ENCODE measurements at places on chromosomes 16 and 17.

DNA sequence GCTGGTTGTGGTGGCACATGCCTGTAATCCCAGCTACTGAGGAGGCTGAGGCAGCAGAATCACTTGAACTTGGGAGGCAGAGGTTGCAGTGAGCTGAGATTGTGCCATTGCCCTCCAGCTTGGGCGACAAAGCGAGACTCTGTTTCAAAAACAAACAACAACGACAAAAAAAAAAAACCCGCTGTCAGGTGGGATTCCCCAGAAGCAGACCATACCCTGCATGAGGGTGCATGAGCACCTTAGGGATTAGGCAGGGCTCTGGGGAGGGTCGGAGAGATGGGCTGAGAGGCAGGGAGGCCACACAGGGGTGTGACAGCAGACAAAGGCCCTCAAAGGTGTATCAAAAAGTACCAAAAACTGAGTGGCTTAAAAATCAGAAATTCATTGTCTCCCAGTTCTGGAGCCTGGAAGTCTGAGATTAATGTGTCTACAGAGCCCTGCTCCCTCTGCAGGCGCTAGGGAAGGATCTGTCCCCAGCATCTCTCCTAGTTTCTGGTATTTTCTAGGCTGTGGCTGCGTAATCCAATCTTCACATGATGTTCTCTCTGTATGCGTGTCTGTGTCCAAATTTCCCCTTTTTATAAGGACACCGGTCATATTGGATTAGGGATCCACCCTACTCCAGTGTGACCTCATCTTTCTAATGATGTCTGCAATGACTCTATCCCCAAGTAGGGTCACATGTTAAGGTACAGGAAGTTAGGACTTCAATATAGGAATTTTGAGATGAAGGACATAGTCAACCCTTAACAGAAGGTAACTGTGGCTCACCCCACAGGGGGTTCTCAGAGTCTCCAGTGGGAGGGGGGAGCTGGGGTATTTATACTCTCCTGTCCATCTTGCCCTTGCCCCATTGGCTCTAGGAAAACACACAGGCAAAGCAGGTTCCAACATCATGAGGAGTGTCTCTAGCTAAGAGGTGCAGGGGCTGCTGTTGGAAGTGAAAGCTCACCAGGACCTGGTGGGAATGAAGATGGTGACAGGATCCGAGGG, 13.6 kb upstream of the TVP23A start:
- no peak for DNase-seq

- DNase-seq: peak; percentile 27
Observed at GRCh38 chr16:89031715-89032659, 55.0 kb upstream of the CBFA2T3 start.

DNA sequence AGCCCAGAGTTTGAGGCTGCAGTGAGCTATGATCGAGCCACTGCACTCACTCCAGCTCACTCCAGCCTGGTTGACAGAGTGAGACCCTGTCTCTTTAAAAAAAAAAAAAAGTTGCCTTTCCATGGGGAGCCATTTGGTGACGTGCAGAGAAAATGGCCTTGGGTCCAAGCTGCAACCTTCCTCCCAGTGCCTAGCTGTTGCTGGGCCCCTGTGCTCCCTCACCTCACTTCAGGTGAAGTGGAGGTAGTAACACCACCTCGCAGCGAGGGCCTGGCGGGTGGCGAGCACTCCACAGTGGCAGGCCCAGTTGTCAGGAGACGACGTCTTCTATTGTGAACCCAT, 17.4 kb downstream of the SYT17 start:
- DNase-seq: no peak

DNA sequence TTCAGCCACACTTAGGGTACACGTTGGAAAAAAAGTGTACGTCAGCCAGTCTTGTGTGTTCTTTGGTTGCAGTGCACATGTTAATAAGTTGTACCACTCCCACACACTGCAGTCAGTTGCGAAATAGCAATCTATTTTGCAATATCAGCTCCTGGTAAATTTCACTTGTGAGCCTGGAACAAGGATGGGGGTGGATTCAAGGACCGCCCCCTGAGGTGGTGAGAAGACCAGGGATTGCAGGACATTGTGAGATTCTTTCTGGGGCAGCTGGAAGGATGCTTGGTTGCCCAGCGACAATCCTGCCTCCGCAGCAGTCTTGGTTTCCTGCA, 78.6 kb upstream of the ZFHX3 start:
- DNase-seq: no peak

DNA sequence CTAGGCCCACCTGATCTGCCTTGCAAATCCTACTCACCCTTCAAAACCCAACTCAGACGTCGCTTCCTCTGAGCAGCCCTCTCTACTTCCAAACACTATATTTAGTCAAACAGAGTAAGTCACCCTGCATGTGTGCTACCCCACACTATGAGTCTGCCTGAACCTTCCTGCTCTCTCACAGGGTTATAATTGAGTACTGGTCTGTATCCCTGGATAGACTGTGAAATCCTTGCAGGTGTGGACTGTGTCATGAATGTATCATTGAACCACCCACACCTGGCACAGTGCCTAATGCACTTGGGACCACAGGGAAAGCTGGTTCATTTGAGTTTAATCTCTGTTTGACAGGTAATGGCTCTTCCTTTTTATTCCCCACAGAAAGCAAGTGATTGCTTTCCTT, 3.4 kb downstream of the FBXO39 start:
- no peak for DNase-seq

GRCh38 chr17:82055965-82056728, 4.4 kb downstream of the GPS1 start:
- no peak for DNase-seq

DNA sequence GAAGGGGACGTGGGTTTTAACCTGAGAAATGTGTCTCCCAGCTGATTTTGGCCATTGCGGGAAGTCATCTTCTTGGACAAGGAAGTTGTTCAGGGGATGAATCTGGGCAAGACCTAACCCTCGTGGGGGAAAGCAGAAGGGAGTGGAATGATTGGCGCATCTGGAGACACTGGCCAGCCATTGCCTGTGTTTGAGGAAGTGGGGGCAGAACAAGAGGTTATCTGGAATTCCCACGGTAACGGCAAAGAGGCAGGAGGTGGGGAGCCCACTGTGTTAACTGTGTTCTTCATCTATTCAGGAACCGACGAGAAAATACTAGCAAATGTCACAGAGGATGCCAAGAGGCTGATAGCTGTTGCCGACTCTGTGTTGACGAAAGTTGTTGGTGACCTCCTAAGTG, 66.9 kb downstream of the RNF213 start:
- no peak for DNase-seq

DNA sequence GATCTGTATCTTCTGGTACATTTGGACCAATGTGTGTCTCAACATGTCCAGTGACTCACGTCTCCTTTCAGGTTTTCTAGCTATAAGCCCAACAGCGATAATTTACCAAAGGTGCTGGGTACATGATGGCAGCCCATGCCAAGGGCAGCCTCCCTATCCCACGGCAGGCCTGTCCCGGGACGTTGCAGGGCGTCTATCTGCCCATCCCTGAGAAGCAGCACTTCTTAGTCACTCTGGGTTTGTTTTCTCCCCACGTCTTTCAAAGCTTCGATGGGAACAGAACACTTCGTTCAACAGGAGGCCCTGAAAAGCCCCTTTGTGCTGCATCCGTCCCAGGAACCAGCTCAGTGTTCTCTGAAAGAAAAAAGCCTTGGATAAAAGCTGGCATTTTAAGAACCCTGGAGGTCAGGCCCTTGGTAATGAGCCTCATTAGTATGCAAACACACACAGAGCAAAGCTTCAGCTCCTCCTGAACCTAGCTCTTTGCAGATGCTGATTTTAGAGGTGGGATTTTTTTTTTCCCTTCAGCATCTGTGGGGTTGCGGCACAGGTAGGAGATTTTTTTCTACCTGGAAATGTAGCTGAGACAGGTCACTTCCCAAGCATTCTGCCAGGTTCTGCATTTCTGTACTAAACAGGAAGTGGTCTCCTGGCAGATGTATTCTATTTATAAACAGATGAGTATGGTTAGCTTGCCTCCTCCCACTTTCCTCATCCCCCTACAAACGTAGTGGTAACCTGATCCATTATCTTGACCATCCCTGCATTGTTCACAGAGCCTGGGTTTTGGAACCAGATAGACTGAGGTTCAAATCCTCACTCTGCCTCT, 17.5 kb upstream of the MT4 start:
- DNase-seq: no peak

GRCh38 chr16:13463619-13464018, 456.3 kb upstream of the ERCC4 start:
- no peak for DNase-seq

DNA sequence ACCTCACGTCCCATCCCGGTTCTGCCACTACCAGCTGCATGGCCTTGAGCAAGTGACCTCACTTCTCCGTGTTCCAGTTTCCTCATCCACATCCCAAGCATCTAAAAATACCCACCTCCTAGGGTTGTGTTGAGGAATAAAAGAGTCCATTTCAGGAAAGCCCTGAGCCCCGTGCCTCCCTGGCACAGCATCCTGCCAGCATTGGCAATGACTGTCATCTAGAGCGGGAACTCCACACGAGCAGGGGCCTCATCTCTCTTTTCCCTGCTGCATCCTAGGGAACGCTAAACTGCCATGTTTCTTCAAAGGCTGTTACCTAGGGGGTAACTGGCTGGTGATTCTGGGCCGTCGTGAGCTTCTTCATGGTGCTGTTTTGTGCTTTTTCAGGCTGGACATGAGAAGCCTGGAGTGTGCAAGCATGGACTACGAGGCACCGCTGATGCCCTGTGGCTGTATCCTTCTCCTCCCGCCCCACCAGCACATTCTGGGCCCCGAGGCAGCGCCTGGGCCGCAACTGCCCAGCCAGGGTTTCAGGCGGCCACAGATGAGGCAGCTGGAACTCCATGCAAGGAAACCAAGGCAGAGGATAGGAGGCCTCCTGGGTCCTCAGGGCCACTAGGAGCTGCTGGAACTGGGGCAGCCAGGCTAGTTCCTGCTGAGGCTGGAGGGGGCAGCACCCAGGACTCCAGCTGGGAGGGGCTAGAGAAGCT, 221.4 kb downstream of the KATNIP start:
- DNase-seq: no peak

DNA sequence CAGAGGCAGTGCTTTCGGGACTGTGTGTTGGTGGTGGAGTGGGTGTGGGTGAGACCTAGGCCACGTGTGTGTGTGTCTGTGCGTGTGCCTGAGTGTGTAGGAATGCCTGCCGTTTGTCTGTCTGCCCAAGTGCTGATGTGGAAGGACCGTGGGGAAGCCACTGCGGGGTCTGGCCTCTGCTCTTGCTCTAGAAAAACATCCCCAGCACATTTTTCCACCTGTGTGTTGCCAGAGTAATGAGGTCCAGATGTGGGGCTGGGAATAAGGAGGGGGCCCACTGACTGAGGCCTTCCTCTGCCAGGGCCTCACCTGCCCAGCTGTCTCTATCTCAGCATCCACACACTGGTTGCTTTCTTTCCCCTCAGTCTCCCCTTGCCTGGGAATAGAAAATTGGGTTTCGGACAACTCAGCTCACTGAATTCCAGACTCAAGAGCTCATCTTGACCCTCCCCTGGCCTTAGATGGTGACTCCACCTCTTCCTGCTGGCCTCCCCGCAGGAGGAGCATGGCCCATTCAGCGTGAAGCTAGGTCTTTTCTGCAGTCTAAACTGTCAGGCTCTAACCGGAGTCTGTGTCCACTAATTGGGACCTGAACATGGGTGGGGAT, 7.6 kb downstream of the SGCA start:
- DNase-seq: no peak

DNA sequence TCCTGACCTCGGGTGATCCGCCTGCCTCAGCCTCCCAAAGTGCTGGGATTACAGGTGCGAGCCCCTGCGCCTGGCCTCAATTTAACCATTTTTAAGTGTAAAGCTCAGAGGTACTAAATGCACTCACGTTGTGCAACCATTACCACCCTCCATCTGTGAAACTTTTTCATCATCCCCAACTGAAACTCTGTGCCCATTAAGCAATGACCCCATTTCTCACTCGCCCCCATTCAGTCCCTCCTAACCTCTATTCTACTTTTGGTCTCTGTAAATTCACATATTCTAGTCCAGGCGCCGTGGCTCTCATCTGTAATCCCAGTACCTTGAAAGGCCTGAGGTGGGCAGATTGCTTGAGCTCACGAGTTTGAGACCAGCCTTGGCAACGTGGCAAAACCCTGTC, 8.3 kb upstream of the SPNS3 start:
- DNase-seq: no peak

DNA sequence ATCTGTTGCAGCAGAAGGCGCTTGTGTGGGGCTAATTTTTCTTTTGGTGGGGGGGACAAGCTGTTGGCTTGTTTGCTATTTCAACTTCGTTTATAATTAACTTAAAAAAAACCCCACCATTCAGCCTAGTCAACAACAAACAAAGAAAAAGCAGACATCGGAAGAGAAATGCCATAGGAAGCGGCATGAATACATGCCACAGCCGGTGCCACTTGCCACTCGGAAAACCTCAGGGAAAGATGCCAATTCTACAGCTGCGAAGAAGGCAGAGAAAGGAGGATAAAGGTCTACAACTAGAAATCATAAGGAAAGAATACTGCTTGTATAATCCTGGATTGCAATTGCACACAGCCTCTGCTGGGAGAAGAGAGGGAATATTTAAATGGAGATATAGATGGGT, 254.4 kb upstream of the PMFBP1 start:
- no peak for DNase-seq

- no peak for DNase-seq
Observed at GRCh38 chr16:57204675-57205074, 18.5 kb downstream of the RSPRY1 start.

DNA sequence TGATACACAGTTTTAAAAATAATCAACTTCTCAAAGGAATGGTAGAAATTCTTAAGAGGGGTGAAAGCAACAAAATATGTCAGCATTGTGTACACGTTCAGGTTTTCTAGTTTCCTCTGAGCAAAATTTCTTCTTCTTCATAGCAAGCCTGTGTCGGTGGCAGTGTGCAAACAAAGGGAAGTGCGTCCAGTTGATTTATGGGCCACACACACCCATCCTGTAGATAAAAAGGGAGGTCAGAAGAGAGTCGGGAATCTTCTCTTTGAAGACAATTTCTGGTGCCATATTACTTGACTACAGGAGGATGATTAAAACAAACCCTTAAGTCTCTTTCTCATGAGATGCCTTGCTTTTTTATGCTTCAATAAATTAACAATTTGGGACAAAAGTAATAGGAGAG, 484.1 kb upstream of the SALL1 start:
- DNase-seq: no peak

DNA sequence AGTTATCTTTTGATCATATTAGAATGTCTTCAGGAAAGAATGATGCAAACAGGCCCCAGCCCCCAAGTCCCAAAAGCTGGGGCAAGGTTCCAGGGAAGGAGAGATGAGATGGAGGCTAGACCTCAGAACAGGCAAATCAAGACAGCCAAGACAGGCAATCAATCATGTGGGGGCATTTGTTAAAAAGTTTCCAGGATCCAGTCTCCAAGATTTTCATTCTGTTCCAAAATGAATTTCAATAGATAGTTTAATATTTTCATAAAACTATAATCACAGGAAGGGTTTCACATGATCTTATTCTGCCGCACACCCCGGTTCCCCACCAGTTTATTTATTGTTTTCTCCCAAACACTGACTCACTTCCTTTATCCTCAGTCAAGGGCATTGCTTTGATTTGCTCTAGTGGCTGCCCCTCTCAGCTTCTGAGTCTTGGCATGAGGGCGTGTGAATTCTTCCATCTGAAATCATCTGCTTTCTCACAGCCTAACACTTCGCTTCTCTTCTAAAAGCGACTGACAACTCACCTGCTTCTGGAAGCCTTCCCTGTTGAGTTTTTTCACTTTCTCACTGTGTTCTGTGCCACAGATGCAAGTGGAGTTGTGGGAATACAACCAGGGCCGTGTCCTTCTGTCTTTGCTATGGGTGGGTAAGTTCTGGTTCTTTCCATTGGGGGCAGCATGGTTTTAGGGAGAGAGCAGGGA, 12.2 kb upstream of the TERF2 start:
- DNase-seq: no peak
